ENCODE measurements at places on chromosomes 13 and 19.

DNA sequence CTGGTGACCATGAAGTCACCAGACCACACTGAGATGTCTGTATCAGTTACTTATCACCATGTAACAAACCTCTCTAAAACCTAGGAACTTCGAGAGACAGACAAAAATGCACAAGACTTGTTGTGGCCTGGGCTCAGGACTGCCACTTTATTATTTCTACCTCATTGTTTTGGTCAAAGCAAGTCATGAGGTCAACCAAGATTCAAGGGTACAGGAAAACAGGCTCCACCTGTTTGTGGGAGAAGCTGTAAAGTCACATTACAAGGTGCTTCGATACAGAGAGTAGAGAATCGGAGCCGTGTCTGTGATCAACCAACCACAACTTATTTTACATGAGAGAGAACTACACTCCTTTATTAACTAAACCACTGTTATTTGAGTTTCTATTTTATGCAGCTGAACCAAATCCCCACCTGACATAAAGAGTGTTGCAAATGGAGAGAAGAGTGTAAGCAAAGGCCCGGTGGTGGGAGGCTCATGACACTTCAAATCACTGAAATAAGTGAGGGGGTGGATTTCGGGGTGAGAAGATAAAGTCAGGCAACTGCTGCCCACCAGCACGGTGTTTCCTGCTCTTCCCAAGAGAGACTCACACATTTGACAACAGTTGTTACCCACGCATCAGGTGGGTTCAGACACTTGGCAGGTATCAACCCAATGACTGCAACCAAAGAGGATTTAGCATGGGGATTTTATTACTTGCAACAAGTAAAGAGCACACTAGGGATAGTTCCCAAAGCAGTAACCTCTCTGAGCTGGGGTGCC lies 39.0 kb upstream of the IGSF23 start:
- DNase-seq: no peak

DNA sequence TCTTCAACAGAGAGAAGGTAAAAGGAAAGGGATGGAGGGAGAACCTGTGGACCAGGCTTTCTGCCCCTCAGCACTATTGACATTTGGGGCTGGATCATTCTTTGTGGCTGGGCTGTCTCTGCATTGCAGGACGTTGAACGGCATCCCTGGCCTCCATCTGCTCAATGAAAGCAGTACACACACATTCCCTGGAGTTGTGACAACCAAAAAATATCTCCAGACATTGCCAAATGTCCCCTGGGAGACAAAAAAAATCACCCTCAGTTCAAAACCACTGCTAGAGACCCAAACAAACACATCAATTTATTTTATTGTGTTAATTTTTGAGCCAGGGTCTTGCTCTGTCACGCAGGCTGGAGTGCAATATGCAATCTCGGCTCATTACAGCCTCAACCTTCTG lies 43.3 kb downstream of the INSR start:
- no peak for DNase-seq

DNA sequence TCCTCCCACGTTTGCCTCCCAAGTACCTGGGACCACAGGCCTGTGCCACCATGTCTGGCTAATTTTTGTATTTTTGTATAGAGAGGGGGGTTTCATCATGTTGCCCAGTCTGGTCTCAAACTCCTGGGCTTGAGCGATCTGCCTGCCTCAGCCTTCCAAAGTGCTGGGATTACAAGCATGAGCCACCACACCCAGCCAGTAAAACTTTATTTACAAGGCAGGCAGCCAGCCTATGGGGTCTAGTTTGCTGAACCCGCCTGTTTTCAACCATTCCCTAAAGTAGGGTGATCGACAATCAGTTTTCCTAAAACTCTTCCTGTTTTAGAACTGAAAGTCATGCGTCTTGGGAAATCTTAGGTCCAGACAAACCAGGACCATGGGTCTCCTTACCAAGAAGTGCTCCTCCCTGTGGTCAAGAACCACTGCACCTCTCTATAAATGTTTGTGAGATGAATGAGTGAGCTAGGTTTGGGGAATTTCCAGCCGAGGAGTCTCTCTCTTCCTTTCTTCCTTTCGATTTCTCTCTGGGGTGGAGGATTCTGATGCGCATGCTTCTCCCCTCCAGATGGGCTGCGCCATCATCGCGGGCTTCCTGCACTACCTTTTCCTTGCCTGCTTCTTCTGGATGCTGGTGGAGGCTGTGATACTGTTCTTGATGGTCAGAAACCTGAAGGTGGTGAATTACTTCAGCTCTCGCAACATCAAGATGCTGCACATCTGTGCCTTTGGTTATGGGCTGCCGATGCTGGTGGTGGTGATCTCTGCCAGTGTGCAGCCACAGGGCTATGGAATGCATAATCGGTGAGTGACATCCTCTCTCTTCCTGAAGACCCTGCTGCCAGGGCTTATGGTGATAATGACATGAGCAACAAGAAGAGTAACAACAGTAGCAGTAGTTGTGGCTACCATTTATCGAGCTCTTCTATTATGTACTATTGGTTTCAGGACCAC lies 38.7 kb downstream of the ADGRE1 start:
- DNase-seq: no peak

DNA sequence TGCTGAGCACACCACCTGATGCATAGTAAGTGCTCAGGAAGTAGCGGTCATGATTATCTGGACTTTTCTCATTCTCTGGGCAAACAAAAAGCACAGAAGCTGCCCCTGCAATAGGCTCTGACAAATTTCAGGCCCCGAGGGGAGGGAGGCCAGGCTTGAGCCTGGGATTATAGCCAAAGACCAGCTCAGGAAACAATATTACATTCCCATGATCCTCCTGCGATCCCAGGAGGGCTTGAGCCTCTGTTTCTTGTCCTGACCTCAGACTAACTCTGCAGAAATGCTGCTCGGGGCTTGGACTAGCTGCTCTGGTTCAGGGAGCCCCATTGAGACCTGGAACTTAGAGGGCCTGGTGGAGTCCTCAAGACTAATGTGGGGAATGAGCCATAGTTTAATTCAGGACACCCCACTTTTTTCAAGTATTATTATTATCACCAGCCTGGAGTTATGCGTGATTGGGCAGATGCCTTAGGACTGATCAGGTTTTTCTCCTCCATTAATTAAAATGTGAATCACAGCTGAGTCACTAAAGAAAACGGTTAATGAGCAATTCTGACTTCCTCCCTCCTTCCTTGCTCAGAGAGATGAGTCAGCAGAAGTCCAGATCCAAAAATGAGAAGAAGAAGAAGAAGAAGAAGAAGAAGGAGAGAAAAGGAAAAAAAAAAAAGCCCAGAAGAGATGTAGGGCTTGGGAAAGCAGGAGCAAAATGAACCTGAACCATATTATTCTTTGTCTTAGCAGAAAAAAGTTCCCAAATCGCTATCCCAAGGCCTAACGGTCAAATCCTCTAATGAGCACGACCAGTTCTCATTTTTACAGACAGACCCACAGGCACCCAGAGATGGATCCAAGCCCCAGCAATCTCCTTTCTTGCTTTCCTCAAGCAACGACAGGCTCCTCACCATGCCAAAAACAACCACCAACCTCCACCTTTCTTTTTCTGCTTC lies 107.2 kb downstream of the CACNA1A start:
- no peak for DNase-seq

DNA sequence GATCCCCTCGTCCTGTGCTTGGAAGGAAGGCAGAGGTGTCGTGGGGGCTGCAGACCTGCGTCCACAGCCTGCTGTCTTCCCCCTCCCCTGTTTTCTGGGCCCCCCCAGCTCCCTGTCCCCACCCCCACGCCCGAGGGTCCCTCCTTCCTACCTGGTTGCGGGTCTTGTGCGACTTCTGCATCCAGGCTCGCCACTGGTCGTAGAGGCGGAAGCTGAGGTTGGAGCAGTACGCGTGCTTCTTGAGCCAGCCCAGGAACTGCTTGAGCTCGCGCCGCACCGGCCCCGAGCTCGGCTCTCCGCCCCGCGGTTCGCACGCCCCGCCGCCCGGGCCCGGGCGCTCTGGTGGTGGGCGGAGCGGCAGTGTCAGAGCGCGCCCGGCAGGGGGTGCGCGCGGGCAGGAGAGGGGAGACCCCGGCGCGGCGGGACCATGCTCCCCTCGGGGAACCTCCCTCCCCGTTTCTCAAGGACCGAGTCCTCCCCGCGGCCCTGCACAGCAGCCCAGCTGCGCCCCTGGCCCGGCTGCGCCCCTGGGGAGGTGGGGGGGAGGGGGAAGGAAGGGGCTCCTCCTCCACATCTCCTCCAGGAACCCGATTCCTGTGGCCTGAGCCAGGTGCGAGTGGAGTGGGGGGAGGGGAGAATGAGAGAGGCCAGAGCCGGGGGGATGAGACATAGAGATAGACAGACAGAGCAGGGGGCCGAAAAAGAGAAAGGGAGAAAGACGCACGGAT lies 5.7 kb downstream of the REX1BD start:
- peak; percentile 66 for DNase-seq

DNA sequence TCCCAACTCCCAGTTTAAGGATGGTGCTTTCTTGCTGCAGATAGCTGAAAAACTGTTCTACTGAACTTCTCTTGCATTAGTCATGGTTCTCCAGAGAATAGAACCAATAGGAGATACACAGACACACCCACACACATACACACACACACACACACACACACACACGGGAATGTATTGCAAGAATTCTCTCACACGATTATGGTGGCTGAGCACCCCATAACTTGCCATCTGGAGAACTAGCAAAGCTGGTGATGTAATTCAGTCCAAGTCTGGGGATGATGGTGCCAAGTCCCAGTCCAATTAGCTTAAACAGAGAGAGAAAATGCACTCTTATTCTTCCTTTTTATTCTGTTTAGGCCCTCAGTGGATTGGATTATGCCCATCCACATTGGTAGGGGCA lies 643.9 kb downstream of the DIAPH3 start:
- DNase-seq: no peak

GRCh38 chr19:7497292-7497691 lies 8.5 kb upstream of the PEX11G start:
- no peak for DNase-seq

GRCh38 chr13:47774671-47774994 lies 226.4 kb downstream of the SUCLA2 start:
- no peak for DNase-seq

- no peak for DNase-seq
Observed at GRCh38 chr19:52896431-52897137, 851 bp downstream of the ZNF320 start.

- DNase-seq: no peak
Observed at GRCh38 chr13:23175920-23176319, 4.9 kb upstream of the SGCG start.
